Ascending aorta (tissue), 2 donors: ENCODE measurements at places on chromosomes 5 and 9.
A peak's percentile ranks its signal among the peaks of the same experiment; 100 is the strongest.

GRCh38 chr5:150045549-150045948, 40.8 kb downstream of the CSF1R start:
- no peaks in the 10 kb centered on the region for H3K27me3 ChIP-seq
- DNase-seq: no peak
- H3K36me3 ChIP-seq: peaks cover 76% of the 10 kb centered on the region
- H3K4me1 ChIP-seq: no peaks in the 10 kb centered on the region
- H3K4me3 ChIP-seq: no peak overlapping the region

DNA sequence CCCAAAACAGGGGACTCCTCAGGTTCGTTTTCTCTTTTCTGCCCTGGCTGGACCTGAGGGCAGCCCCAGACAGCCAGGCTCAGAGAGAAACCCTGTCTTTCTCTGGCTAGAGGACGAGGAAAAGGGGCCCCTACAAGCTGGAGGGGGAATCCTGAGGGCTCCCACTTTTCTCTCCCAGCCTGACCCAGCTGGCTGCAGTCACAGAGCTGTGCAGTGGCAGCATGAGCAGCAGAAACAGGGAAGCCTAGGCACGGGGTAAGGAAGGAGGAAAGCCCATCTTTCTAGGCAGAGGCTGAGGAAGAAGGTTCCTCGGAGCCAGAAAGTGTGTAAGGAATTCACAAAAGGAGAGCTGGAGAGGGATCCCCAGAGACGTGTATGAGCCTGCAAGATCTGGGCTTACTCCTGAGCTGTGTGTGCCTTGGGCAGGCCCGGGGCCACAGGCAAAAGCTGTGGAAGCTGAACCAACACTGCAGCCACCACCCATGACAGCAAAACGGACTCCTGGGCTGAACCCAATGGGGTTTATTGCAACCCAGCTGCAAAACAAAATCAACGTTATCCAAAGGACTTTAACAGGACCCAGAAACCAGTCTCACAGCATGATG, 16.2 kb downstream of the CAMSAP1 start:
- H3K4me3 ChIP-seq: no peak overlapping the region
- peaks cover 18% of the 10 kb centered on the region for H3K4me1 ChIP-seq
- DNase-seq: no peak
- H3K27ac ChIP-seq: no peak overlapping the region
- H3K27me3 ChIP-seq: no peaks in the 10 kb centered on the region

DNA sequence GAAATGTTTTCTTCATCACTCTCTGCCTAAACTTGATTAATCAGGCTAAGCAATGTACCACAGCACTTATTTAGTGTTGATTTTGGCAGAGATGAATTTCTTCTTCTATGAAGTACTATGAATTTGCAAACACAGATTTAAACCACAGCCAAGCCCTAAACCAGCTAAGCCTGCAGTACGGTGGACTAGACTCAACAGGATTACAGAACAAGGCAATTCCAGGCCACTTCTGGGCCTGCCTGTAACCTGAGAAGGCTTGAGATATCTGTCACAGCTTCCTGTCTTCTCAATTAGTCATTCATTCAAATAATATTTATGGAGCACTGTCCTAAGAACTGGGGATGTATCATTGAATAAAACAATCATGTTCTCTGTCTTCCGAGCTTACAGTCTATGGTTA, 32.4 kb upstream of the CAST start:
- DNase-seq: no peak
- no peaks in the 10 kb centered on the region for H3K4me1 ChIP-seq
- no peaks in the 10 kb centered on the region for H3K36me3 ChIP-seq
- H3K27ac ChIP-seq: no peak overlapping the region
- no peaks in the 10 kb centered on the region for H3K27me3 ChIP-seq

DNA sequence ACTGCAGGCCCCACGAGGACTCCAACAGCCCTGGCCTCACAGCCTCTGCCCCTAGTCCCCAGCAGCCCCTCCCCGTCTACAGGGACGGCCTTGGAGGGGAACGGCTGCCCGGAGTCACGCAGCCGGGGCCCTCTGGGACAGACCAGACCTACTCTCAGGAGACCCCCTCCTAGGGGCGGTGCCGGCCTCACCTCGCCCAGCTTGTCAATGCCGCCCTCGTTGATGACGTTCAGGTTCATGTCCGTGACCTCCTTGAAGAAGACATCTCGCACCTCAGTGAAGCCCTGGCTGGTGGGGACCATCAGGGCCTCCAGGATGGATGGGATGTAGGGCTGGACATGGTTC, 58.6 kb downstream of the LRSAM1 start:
- no peak for DNase-seq
- H3K27ac ChIP-seq: peak overlapping the region; percentile 65
- no peaks in the 10 kb centered on the region for H3K27me3 ChIP-seq

GRCh38 chr9:133707763-133708245, 30.3 kb downstream of the SARDH start:
- no peak overlapping the region for H3K4me3 ChIP-seq
- H3K4me1 ChIP-seq: no peaks in the 10 kb centered on the region
- DNase-seq: no peak
- no peaks in the 10 kb centered on the region for H3K27me3 ChIP-seq
- no peaks in the 10 kb centered on the region for H3K36me3 ChIP-seq

GRCh38 chr5:40616781-40617180, 62.9 kb upstream of the PTGER4 start:
- no peak overlapping the region for H3K27ac ChIP-seq
- H3K27me3 ChIP-seq: no peaks in the 10 kb centered on the region
- DNase-seq: no peak

GRCh38 chr5:132386644-132387286, 17.3 kb downstream of the SLC22A5 start:
- no peak overlapping the region for H3K4me3 ChIP-seq
- DNase-seq: no peak
- peak overlapping the region; percentile 84 for H3K27ac ChIP-seq
- H3K27me3 ChIP-seq: no peaks in the 10 kb centered on the region
- peaks cover 48% of the 10 kb centered on the region for H3K4me1 ChIP-seq
- H3K36me3 ChIP-seq: peaks cover 12% of the 10 kb centered on the region

GRCh38 chr5:72284559-72285423, 35.2 kb downstream of the MRPS27 start:
- no peaks in the 10 kb centered on the region for H3K4me1 ChIP-seq
- H3K4me3 ChIP-seq: no peak overlapping the region
- DNase-seq: no peak
- no peak overlapping the region for H3K27ac ChIP-seq
- no peaks in the 10 kb centered on the region for H3K27me3 ChIP-seq

GRCh38 chr5:96660971-96661854, 963 bp upstream of the CAST start:
- H3K4me1 ChIP-seq: no peaks in the 10 kb centered on the region
- H3K4me3 ChIP-seq: peak overlapping the region; percentile 81
- H3K27me3 ChIP-seq: no peaks in the 10 kb centered on the region

DNA sequence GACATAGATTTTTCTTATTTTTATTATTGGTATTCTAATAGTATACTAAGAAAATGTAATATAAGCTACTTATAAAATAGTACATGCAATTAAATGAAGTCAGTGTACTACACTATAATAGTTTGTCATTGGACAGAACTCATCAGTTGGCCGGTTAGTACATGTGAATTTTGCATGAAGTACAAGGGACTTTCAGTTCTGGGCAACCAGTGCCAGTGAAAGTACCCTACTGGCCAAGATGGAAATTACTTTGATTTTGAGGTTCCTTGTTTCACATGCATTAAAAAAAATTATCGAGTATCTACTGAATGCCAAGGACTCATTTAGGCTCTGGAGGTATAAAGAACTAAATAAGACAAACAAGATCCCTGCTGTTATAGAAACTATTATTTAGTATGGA, 213.4 kb upstream of the ELL2 start:
- H3K36me3 ChIP-seq: no peaks in the 10 kb centered on the region
- no peak overlapping the region for H3K4me3 ChIP-seq
- no peak for DNase-seq
- no peaks in the 10 kb centered on the region for H3K27me3 ChIP-seq

DNA sequence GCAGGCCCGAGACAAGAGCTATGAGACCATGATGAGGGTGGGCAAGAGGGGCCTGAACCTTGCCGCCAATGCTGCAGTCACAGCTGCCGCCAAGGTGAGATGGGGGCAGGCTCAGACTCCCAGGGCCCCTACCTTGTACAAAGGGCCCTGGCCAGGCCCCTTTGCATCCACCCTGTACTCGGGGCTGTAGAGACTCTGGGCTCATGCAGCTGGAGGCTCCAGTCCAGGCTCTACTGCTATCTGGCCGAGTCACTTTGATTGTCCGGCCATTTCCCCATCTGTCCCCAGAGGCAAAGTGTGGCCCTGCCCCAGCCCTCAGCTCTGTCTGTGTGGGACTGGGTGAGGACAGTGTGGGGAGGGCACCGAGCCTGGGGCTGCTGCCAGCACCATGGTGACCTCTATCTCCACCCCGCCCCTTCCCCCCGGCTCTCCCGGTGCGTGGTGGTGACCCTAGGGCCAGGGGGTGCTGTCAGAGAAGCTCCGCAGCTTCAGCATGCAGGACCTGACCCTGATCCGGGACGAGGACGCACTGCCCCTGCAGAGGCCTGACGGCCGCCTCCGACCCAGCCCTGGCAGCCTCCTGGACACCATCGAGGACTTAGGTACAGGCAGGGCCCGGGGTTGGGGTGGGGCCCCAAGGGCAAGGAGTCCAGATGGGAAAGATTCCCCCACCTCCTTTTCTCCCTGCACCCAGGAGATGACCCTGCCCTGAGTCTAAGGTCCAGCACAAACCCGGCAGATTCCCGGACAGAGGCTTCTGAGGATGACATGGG, 6.1 kb downstream of the REEP2 start:
- H3K27ac ChIP-seq: no peak overlapping the region
- H3K4me3 ChIP-seq: no peak overlapping the region
- DNase-seq: peak; percentile 58
- H3K4me1 ChIP-seq: peaks cover 8% of the 10 kb centered on the region
- H3K27me3 ChIP-seq: no peaks in the 10 kb centered on the region

DNA sequence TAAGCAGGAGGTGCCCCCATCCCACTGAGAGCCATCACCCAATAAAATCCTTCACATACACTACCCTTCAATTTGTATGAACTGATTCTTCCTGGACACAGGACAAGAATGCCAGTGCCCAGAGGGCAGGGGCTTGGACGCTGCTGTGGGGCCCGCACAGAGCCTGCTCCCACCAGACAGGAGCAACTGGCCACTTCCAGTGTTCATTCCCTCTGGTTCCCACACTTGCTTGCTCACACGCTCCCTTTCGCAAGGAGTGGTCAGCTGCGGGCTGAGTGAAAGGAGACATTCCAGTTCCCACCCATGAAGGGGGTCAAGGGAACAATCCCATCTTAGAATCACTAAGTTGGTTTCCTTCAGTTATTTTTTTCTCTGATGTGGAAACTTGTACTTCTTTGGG, 314.5 kb upstream of the ACO1 start:
- no peaks in the 10 kb centered on the region for H3K27me3 ChIP-seq
- no peak overlapping the region for H3K4me3 ChIP-seq
- no peak for DNase-seq
- H3K36me3 ChIP-seq: no peaks in the 10 kb centered on the region

DNA sequence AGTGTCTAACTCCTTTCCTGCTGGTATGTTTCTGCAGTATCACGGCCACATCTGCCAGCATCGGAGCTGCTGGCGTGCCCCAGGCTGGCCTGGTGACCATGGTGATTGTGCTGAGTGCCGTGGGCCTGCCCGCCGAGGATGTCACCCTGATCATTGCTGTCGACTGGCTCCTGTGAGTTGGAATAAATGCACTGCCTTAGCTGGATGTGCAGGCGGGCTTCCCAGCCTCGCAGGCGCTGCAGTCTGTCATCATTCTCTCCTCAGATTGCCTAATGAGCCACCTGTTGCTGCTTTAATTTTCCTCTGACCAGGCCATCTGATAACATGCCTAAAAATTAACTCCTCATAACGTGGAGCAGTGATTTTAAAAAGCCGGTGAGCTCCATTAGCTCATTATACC, 79.1 kb upstream of the PLPP6 start:
- H3K36me3 ChIP-seq: peaks cover 3% of the 10 kb centered on the region
- H3K27ac ChIP-seq: no peak overlapping the region
- DNase-seq: peak; percentile 47
- no peaks in the 10 kb centered on the region for H3K27me3 ChIP-seq
- H3K4me3 ChIP-seq: no peak overlapping the region
- H3K4me1 ChIP-seq: peaks cover 14% of the 10 kb centered on the region

GRCh38 chr9:126155756-126156664, 170.6 kb upstream of the MVB12B start:
- H3K36me3 ChIP-seq: no peaks in the 10 kb centered on the region
- no peaks in the 10 kb centered on the region for H3K4me1 ChIP-seq
- H3K27me3 ChIP-seq: no peaks in the 10 kb centered on the region
- no peak overlapping the region for H3K4me3 ChIP-seq

- no peak for DNase-seq
- H3K4me1 ChIP-seq: no peaks in the 10 kb centered on the region
- H3K4me3 ChIP-seq: peak overlapping the region; percentile 49
- no peaks in the 10 kb centered on the region for H3K36me3 ChIP-seq
- H3K27me3 ChIP-seq: peaks cover 18% of the 10 kb centered on the region
Measured at GRCh38 chr9:97220894-97221477, 86.5 kb upstream of the CCDC180 start.
